IPS DF 19.7 (cell line): ENCODE measurements at places on chromosomes 5 and 9.

DNA sequence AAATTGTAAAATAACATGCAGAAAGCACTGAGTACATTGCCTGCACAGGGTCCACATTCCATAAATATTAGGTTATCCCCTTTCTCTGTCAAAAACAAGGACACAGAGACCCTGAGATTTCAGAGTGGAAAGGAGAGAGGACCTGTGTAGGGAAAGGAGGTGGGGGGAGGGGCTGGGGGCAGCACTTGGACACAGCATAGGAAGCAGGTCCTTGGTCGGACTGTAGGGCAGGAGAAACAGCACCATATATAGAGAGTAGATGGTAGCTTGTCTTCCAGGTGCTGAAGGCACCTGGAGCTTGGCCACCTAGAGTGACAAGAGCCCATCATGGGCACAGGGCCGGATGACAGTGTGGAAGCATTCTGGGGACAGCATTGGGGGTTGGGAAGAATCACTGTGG lies 2.4 kb downstream of the TPM2 start:
- DNase-seq: no peak

DNA sequence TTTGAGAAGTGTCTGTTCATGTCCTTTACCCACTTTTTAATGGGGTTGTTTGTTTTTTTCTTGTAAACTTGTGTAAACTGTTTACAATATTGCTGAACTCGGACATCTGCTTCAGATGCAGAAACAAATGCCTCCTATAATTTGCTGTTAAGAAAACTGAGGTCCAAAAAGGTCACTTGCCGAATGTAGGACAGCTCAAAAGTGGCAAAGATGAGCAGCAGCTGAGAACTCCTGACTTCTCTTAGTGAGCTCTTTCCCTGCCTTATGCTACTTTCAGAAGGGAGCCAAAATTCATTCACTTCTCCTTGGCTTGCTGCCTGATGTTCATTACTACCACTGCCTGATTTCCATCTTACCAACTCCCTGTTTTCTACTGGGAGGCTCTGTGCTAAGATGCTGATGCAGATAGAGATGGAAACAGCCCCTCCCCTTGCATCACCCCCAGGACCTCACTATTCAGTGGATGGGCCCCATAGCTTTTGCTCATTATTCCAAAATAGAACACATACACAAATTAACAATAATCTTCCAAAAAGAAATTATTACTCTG lies 60.1 kb downstream of the SEMA6A start:
- no peak for DNase-seq

GRCh38 chr5:157649101-157649500 lies 3.1 kb downstream of the SOX30 start:
- DNase-seq: no peak

- no peak for DNase-seq
These were observed 70.1 kb upstream of the FSTL4 start for GRCh38 chr5:133682451-133682850.

- no peak for DNase-seq
These were observed 25.5 kb downstream of the HMGCR start for GRCh38 chr5:75362474-75362975.

- DNase-seq: no peak
These were observed 10.3 kb upstream of the STX17 start for GRCh38 chr9:99896119-99896518.
